Right atrium auricular region (tissue), 2 donors: ENCODE measurements at places on chromosomes 11 and 22. TPM values are rescaled to one million over a fixed set of nuclear protein-coding genes. Genes with fewer than 3 reads are reported as not detected.
A peak's percentile ranks its signal among the peaks of the same experiment; 100 is the strongest.

KRTAP5-1 gene
- total RNA-seq = not detected

TENM4 gene
- 0.30 TPM for total RNA-seq

HSPB2 gene
- 13.0 TPM for total RNA-seq

- H3K36me3 ChIP-seq = no peaks in the 10 kb centered on the region
- no peak overlapping the region for H3K4me3 ChIP-seq
- no peaks in the 10 kb centered on the region for H3K4me1 ChIP-seq
Measured at GRCh38 chr22:39173050-39173706, 20.7 kb upstream of the CBX7 start.

DNA sequence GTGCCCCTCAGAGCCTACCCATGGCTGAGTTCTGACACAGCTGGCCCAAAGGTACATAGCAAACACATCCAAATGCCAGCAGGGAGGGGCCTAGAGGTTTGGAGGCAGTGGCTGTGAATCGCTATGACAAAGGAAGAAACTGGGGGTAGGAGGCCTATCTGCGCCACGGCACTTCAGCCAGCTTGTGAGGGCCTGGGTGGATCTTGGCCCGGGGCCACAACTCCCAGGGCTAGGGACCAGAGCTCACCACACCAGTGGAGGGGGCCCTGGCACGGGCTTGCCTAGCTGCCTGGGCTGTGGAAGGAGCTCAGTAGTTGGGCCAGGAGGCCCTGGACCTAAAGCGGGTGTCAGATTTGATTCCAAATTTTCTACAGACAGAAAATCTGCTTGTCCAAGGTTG is 9.4 kb upstream of the NAP1L4 start:
- DNase-seq = no peak
- H3K36me3 ChIP-seq = peaks cover 43% of the 10 kb centered on the region
- no peaks in the 10 kb centered on the region for H3K4me1 ChIP-seq
- H3K27ac ChIP-seq = peak overlapping the region; percentile 73
- no peak overlapping the region for H3K4me3 ChIP-seq

DNA sequence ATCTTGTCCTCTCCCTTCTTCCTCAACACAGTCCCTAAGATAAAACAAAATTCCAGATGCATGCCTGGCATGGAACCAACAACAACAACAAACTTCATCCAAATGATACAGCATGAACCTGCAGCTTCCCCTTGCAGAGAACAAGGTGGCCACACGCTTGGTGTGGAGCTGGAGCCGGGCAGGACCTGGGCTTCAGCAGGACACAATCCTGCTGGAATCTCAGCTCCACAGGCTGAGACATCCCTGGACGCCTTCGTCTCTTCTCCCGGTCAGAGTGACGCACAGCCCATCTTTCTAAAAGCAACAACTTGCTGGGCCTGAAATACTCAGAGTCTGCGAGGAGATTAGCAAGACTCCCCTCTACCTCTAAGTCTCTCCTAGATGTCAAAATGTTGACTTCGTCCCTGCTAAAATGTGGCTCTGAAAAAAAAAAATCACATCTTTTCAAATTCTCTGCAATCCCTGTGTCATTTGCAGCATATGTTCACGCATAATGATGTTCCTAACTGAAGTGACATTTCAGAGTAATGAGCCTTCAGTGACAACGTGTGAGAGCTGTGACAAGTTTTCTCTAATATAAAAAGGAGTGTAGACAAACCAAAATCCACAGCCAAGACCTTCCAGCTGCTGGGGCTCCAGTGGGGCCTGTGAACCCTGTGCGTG is 1232.3 kb downstream of the TBC1D22A start:
- H3K36me3 ChIP-seq = no peaks in the 10 kb centered on the region
- no peaks in the 10 kb centered on the region for H3K27me3 ChIP-seq
- no peak overlapping the region for H3K27ac ChIP-seq
- H3K4me3 ChIP-seq = no peak overlapping the region
- no peaks in the 10 kb centered on the region for H3K4me1 ChIP-seq
- no peak for DNase-seq

GRCh38 chr11:87722756-87723565 is 452.3 kb downstream of the RAB38 start:
- no peak for DNase-seq
- no peak overlapping the region for H3K27ac ChIP-seq
- H3K4me1 ChIP-seq = no peaks in the 10 kb centered on the region
- no peaks in the 10 kb centered on the region for H3K36me3 ChIP-seq
- H3K27me3 ChIP-seq = no peaks in the 10 kb centered on the region
